Esophagus mucosa (tissue), 1 donor: ENCODE measurements at places on chromosomes 6 and 20. TPM values are rescaled to one million over a fixed set of nuclear protein-coding genes. Genes with fewer than 3 reads are reported as not detected.

- ATAC-seq = peak; percentile 95
Observed at GRCh38 chr6:21277601-21278374, 315.8 kb upstream of the SOX4 start.

DNA sequence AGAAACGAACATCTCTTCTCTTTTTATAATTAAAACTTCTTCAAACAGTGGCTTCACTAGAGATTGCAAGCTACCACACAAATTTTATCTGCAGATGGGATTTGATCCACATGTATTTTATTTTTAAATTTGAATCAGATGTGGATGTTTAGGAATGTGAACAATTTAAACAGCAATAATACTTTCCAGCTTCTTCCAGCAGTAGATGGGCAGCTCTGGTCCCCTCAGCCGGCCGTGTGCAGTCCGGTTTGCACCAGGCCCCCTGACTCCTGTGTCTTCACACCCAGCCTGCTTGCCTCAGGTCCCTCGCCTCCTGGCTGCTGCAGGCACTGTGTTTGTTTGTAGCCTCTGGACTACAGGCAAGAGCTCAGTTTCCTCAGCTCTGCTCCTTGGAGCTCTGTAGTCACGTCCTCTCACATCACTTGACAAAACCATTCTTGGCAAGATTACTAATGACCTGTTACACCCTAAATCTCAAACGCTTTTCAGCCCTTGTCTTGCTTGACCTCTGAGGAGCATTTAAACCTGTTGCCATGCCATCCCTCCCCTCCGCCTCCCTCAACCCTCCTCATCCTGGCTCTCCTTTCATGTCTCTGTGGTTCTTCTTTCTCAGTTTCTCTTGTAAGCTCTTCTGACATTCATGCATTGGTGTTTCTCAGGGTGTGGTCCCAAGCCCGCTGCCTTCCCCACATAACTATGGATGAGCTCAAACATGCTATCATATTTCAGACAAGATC, 13.2 kb upstream of the ZBTB24 start:
- no peak for ATAC-seq

DNA sequence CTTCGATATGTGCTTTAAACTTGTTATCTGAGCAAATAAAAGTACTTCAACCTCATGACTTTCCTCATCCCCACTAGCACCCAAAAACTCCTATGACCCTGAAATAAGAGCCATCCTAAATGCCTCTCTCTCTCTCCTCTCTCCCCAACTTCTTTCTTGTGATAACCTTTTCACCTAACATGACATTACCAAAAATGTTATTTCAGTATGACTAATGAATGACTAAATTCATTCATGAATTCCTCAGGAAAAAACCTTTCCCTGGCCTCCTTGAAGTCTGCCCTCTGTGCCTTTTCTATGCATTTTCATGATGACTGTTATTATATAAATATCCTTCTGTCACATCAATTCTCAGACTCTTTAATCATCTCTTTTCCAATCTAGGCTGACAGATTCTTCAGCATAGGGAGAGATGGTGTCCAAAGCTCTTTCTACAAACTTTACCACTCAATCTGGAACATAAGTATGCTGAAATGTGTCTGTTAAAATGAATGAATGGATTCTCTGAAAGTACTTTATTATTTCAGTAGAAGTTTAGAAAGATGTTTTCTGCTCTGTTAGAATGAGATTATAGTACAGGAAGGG, 114.3 kb upstream of the GGTLC1 start:
- ATAC-seq = no peak

DNA sequence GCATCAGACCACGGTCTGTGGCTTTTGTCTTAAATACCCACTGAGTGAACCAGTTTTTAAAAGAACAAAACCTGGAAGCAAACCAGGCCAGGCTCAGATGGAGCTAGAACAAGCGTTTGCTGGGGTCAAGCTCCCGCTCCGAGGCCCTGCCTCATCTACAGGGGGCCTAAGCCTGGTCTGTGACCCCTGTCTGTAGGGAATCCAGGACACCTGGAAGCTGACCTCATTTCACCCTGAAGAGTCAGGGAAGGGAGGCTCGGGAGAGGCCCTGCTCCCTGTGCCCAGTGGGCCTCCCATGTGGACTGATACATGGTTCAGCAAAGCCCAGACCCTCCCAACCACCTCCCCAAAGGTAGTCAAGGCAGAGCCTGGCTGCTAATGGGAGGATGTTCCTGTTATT, 26.8 kb upstream of the DLGAP4 start:
- no peak for ATAC-seq

GRCh38 chr6:55980627-55981211, 105.3 kb upstream of the BMP5 start:
- no peak for ATAC-seq

DNA sequence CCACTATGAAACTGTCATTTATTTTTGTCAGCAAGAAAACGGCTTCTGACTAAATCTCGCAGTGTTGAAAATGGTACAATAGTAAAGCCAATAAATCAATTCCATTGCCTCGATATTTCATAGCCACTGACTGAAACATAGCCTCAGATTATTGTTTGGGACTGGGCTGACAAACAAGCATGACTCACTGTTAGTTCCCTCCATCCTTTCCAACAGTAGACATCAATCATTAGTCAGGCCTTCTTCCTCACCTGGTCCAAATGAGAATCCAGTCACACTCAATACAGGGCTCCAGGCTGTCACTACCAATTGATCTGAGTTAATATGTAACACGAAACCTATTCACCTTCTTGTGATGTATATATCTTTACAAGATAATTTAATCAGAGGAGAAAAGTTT, 66.1 kb downstream of the ADGRB3 start:
- ATAC-seq = no peak

HSPA12B gene
- 1.2 TPM for total RNA-seq
